AG08396 (cell line): ENCODE measurements at places on chromosomes 6 and 20.

DNA sequence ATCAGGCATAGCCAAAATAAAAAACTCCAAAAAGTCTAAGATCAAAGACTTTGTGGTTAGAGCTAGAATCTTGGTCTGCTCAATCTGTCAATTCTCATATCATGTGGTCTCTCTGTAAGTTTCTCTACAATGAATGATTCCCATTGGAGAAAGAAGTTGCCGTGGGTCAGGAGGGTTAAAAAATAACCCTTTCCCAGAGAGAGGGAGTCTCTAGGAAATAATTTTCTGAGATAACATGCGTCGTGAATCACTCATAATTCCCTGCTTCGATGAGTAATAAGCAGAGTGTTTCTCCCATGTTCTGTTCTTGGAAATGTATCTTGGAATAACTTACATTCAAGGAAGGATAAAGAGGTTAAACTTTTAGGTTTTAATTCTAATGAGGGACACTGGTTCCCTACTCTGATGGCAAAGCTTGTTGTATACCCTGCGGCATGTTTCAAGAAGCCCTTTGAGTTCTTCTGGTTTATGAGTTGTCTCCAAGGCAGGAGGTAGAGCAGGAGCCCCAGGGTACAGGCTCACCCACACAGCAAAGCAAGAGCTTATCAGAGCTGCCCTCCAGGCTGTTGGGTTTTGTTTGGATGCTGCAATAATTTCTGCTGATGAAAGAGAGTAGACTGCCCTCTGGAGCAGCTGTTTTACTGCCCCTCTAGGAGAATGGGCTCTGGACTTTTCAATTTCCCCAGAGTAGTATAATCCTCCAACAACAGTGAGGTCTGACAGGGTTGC is 599.1 kb downstream of the QKI start:
- DNase-seq: no peak

DNA sequence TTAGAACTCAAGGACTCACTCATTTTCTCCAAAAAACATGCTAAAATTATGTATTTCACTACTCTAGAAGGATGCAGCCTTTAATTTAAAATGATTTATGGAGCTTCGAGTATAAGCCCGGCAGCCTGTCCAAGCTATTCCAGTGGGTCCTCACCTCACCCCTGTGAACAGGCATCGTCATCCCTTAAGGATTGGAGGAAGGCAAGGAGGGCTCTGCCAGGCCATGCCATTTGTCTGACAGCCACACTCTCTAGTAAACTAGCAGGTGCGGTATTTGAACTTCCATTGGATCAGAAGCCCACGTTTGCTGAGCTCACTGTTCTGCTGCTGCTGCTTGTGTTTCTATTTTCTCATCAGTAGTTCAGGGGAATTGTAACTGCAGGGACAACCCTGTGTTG is 39.8 kb upstream of the NAA20 start:
- peak; percentile 26 for DNase-seq

GRCh38 chr20:44717986-44718385 is 2.8 kb downstream of the CCN5 start:
- no peak for DNase-seq

DNA sequence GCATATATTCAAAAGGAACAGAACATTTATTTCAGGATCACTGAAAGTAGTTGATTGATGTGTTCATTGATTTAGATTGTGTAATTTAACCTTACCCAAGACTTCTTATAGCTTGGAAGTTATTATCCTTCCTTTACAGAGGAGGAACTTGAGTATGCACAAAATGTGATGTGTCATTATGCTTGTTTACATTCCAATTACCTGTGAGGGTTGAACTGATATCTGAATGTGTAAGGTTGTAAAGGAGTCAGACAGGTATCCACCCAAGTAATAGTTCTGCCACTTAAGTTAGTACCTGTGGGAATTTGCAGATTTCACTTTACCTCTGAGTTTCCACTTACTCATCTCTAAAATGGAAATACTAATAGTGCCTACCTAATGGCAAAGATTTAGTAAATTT is 668.2 kb downstream of the DOK5 start:
- no peak for DNase-seq

DNA sequence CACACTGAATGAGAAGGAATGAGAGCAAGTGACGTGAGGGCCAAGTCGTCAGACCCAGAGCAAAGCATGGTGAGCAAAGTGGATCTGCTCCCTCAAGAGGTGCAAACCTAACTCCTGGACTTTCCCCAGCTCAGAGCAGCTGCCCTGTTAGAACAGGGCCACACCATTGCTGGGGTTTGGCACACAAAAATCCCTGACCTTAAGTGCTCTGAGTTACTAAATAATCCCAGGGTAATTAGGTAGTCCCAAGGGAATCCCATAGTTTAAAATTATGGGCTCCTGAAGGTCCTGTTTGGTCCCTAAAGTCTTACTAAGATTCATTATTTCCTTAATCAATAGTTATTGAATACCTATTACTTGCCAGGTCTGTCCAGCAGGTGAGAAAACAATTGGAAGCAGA is 165.1 kb upstream of the TNFAIP3 start:
- DNase-seq: no peak

DNA sequence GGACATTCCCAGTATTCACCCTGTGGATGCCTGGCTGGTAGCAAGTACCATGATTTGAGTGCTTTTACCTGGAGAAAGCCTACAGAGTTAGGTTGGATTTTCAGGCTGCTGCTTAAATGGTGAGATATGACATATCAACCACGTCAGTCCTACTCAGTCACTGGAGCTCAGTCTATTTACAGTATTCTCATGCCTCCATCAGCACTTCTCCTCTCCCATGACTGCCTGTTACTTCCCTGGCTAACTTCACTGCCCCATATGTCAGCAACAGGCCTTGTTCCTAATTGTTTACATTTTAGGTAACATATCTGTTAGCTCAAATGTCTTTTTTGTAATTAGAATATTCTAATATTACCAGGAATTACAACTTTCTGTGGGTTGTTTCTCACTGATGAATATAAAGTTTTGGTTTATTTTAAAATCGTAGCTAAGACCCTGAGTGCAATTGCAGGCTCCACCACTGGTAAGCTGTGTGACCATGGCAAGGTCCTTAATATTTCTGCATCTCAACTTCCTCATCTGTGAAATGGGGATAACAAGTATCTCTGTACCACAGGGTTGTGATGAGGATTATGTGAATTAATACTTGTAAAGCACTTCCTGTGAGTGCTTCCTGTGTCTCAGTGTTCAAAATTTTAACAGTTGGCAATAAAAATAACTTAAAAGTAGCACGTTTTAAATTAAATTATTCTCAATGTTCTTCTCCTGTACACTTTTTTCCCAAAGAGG is 54.3 kb downstream of the RNF144B start:
- DNase-seq: no peak

GRCh38 chr6:7463785-7464184 is 74.2 kb downstream of the RIOK1 start:
- no peak for DNase-seq

DNA sequence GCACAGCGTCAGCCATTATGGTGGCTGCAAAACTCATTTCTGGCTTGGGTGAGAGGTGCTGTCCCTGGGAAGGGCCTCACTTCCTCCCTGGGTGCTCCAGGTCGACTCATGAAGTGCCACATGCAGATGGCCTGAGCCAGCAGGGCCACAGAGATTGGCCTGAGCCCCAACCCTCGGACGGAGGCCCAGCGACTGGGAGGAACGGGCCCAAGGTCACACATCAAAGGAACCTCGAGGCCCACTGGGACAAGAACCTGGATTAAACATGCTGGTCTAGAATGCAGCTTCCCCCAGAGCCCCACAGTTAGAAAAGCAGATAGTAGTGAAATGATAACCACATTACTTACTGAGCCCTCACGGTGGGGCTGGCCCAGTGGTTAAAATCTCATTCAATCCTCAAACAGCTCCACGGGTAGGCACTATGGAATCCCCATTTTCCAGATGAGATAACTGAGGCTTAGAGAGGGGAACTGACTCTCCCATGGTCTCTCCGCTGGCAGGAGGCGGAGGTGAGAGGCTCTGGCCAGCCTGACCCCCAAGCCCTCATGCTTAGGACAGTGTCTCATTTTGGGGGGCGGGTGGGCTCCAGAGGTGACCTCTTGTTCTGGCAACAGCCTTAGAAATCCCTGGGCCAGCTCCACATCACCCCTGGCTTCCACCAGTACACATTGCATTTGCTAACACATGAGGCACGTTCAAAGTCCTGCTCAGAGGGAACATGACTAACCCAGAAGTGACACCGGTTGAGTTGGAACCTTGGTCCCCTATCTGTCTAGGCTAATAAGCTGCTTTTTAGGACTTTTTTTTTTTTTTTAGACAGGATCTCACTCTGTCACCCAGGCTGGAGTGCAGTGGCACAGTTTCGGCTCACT is 53.0 kb downstream of the SRC start:
- DNase-seq: no peak
